Thyroid gland (tissue), 4 donors: ENCODE measurements at places on chromosomes 1 and 21. TPM values are rescaled to one million over a fixed set of nuclear protein-coding genes. Genes with fewer than 3 reads are reported as not detected.

KCNA3 gene
- total RNA-seq = 0.78 TPM

TLR5 gene
- 11.6 TPM for total RNA-seq

KCNJ15 gene
- total RNA-seq = 51.9 TPM

KMO gene
- 2.3 TPM for total RNA-seq

DNAJC28 gene
- total RNA-seq = 9.8 TPM

IGSF3 gene
- 23.1 TPM for total RNA-seq

ADGRL2 gene
- 180 TPM for total RNA-seq

- no peak overlapping the region for H3K4me3 ChIP-seq
- H3K36me3 ChIP-seq = no peaks in the 10 kb centered on the region
- no peak overlapping the region for H3K27ac ChIP-seq
- no peaks in the 10 kb centered on the region for H3K4me1 ChIP-seq
- H3K27me3 ChIP-seq = no peaks in the 10 kb centered on the region
Measured at GRCh38 chr1:175294179-175294756, 101.7 kb upstream of the KIAA0040 start.

- no peaks in the 10 kb centered on the region for H3K27me3 ChIP-seq
- H3K4me1 ChIP-seq = no peaks in the 10 kb centered on the region
- no peaks in the 10 kb centered on the region for H3K36me3 ChIP-seq
- DNase-seq = no peak
Measured at GRCh38 chr1:209607795-209608178, 24.3 kb downstream of the CAMK1G start.

DNA sequence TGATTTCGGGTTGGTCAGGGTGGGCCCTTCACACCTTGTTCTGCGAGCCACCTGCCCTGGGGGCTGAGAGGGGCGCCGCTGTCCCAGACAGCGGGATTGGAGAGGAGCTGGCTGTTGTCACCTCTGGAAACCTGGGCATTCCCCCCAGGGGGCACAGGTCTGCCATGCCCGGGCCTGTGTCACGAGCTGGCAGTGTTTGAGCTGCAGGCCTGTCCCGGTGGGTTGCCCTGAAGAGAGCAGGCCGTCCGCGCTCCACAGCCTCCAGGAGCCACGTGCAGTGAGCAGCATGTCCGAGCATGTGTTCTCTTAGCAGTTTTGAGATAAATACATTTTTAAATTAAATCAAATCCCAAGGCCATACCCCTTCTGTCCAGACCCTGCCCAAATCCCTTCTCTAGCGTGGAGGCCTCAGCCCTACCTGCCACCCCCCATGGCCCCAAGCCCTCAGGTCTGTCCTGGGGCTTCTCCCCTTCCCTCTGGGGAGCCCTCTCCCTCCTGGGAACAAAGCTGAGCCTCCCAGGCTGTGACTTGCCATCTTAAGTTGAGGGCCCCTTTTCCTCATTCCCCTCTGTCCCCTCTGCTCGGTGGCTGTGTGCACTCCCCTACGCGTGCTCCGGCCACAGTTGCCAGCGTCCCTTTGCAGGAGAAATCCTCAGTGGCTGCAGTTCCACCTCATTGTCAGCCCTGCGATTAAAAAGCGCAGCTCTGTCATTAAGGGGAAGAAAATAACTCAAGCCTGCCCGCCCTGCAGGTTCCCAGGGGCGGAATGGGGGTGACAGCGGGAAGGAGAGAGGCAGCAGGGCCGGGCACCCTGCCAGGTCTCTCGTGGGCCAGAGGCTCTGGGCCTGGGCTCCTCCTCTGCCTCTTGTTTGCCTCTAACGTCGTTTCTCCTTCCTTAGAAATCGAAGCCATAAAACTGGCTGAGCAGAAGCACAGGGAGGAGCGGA is 26.6 kb downstream of the SLX9 start:
- no peak overlapping the region for H3K4me3 ChIP-seq
- no peaks in the 10 kb centered on the region for H3K36me3 ChIP-seq
- H3K27me3 ChIP-seq = no peaks in the 10 kb centered on the region
- peaks cover 41% of the 10 kb centered on the region for H3K4me1 ChIP-seq

DNA sequence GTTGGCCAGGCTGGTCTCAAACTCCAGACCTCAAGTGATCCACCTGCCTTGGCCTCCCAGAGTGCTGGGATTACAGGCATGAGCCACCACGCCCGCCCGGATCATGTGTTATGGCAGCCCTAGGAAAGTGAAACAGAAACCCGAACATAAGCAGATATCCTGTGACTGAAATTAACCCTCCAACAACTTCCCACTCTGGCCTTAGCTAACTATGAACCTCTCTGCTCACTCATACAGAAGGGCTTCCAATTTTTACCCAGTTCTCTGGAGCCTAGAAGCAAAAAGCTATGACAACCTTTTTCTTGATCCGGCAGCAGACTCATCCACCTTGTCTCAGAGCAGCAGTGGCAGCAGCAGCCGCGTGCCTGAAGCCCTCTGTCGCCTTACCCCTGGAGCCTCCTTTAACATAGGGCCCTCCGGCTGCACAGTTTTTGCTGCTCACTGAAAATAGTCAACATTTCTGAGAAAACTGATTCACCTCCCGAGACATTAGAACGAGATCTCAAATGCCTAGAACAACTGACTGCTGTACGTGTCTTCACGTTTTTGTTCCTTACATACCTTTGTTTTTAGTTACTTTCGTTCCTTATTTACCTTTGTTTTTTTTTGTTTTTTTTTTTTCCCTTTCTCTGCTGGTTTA is 9.3 kb downstream of the CBR1 start:
- DNase-seq = no peak
- H3K27me3 ChIP-seq = no peaks in the 10 kb centered on the region
- no peaks in the 10 kb centered on the region for H3K4me1 ChIP-seq
- H3K27ac ChIP-seq = no peak overlapping the region
- H3K4me3 ChIP-seq = no peak overlapping the region

DNA sequence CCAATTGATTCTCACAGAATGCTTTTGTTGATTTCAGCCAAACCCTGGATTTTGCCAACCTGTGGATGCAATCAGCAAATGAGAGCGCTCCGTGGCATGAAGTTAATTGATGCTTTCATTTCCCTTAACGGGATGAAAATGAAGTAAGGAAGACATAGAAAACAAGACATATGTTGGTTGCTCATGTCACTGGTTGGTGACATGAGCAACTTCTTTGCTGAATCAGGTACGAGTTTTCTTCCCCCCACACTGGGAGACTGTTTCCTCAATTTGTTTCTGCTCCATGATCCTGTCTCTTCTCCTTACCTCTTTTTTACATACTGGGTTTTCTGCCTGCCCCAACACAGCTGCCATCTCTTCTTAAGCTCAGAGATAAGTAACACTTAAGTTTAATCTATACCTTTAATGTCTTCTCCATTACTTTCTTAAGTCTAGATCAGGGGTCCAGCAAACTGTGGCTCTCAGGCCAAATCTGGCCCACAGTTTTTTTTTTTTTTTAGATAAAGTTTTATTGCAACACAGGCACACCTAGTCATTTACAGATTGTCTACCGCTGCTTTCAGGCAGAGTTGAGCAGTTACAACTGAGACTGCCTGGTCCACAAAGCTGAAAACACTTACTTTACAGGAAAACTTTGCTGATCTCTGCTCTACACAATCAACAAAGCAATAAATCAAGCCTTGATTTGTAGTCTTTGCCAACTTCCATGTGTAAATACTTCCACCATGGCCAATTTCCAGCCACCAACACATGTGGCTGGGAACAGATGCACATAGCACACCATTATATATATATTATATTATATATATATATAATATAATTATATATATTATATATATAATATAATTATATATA is 13.3 kb downstream of the GPR157 start:
- DNase-seq = no peak
- no peaks in the 10 kb centered on the region for H3K36me3 ChIP-seq

- H3K27ac ChIP-seq = no peak overlapping the region
- H3K4me3 ChIP-seq = no peak overlapping the region
- no peak for DNase-seq
- H3K36me3 ChIP-seq = no peaks in the 10 kb centered on the region
- H3K4me1 ChIP-seq = no peaks in the 10 kb centered on the region
- H3K27me3 ChIP-seq = no peaks in the 10 kb centered on the region
Measured at GRCh38 chr1:103949779-103950178, 200.1 kb downstream of the AMY1C start.

DNA sequence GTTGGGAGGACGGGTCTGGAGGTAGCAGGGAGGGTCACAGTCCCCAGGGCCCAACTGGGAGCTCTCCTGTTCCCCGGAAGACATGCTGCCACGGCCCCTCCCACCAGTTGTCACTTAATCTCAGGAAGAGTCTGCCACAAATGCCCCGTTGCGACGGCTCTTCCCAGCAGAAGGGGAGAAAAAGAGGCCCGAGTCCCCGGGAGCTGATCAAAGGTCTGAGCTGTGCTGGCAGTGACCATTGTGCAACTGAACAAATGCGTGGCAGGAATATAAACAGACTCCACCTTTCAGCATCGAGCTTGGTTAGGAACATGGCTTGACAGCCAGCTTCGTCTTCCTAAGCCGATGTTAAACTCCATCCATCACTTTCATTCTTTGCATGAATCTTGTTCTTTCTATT is 27.8 kb upstream of the ZBTB21 start:
- no peak for DNase-seq
- peaks cover 13% of the 10 kb centered on the region for H3K4me1 ChIP-seq
- no peaks in the 10 kb centered on the region for H3K27me3 ChIP-seq

DNA sequence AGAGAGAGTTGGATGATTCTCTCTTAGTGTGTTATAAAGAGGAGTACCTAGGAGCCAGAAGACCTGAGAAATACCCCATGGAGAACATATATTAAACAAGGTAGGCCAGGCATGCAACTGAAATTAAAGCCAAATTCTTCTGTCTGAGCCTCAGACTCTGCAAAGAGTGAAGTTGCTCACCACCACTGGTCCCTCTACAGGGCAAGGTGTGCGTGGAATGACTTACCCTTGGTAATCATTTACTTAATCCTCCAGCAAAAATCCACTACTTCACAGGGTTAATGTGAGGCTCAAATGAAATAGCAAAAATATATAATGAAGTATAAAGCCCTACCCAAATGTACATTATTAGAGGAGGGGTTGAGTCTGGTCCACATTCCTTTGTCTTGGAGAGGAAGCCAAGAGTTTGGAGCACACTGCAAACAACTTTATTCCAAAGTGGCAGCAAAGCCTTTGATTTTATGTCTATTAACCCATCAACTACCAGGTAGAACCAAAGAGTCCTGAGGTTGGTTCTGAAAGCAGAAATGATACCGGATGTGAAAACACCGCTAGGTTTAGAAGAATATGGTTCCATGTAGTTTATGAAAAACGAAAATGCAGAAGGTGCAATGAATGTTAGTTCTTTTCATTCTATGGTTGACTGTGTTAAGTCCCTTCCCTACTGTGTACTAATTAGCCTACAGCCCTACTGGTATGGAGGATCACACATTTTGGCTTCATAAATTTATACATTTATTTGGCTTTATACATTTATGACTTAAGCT is 8.5 kb downstream of the SSR2 start:
- H3K27ac ChIP-seq = no peak overlapping the region
- H3K4me1 ChIP-seq = peaks cover 5% of the 10 kb centered on the region
- H3K36me3 ChIP-seq = peaks cover 41% of the 10 kb centered on the region
- no peaks in the 10 kb centered on the region for H3K27me3 ChIP-seq
- no peak overlapping the region for H3K4me3 ChIP-seq

DNA sequence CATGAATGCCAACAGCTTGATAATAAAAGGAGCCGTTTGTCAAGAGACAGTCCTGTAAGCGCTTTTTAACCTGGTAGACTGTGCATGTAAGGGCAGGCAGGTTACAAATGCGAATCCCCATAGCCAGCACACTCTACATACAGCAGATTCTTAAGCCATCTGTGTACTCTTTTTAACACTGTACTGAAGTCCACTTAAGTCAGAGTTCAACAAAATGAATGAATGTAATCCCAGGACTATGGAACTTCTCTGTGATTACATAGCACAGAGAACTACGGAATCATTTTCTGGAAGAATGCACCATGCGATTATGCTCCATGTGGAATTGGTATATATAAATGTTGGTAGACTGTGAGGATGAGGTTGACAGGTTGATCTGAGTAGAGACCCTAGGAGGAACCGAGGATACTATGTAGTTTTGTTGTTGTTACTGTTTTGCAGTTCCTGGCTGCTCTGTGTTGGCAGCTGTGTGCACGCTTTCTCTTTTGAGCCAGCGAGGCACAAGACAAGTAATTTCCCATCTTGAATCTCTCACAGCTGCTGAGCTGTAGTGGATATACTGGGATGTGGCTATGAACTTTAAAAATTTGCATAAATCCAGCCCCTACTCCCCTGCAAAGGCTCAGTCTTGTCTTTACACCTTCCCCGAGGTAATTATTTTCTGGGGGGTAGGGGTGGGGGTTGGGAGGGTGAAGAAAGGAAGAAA is 21.9 kb downstream of the LRRC8D start:
- DNase-seq = peak; percentile 7
- H3K4me3 ChIP-seq = peak overlapping the region; percentile 66
- H3K27me3 ChIP-seq = no peaks in the 10 kb centered on the region
- no peak overlapping the region for H3K27ac ChIP-seq
- peaks cover 14% of the 10 kb centered on the region for H3K4me1 ChIP-seq
- no peaks in the 10 kb centered on the region for H3K36me3 ChIP-seq

GRCh38 chr1:76921590-76921989 is 54.3 kb downstream of the ST6GALNAC5 start:
- H3K27ac ChIP-seq = no peak overlapping the region
- no peak overlapping the region for H3K4me3 ChIP-seq
- no peaks in the 10 kb centered on the region for H3K27me3 ChIP-seq

DNA sequence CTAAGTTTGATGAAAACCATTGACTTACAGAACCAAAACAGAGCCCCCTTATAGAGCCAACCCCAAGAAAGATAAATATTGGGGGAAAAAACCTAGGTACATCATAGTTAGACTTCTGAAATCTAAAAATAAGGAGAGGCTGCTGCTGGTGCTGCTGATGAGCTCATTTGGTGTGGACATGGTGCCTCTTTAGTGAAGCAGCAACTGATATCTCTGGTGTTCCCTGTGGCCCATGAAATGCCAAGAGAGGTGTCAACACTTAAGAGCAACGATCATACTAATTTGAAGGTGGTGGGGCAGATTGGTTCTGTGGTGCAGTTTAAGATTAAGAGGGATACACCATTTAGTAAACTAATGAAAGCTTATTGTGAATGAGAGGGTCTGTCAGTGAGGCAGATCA is 35.9 kb downstream of the ST3GAL3 start:
- DNase-seq = no peak
- no peak overlapping the region for H3K4me3 ChIP-seq
- H3K36me3 ChIP-seq = no peaks in the 10 kb centered on the region
- H3K4me1 ChIP-seq = no peaks in the 10 kb centered on the region

DNA sequence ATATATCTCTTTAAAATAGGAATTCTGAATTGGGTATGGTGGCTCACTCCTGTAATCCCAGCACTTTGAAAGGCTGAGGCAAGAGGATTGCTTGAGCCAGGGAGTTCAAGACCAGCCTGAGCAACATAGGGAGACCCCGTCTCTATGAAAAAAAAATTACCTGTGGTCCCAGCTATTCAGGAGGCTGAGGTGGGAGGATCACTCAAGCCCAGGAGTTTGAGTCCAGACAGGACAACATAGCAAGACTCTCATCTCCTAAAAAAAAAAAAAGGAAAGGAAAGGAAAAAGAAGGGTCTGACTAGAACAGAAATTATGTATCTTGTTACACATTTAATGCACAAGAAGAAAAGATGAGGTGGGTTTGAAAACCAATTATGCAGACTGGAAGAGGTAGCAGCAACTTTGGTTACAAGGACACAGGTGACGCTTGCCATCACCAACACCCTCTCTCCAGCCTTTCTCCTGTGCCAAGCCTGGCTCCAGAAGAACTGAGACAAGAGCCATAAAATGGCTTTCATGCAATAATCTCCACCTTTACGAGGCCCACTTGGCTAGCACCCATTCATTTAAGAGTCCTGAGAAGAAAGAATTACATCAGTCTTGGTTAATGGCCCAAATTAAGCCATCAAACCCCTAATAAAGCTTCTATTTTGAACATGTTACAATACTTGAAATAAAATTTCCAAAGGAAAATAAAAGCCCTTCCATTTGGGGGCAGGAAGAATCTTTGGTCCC is 4.8 kb upstream of the SELENBP1 start:
- no peak overlapping the region for H3K4me3 ChIP-seq
- peaks cover 5% of the 10 kb centered on the region for H3K4me1 ChIP-seq
- H3K27me3 ChIP-seq = no peaks in the 10 kb centered on the region
- H3K27ac ChIP-seq = no peak overlapping the region
